Cerebellar cortex (tissue), 1 donor: ENCODE measurements at places on chromosomes 16 and 17.
A peak's percentile ranks its signal among the peaks of the same experiment; 100 is the strongest.

DNA sequence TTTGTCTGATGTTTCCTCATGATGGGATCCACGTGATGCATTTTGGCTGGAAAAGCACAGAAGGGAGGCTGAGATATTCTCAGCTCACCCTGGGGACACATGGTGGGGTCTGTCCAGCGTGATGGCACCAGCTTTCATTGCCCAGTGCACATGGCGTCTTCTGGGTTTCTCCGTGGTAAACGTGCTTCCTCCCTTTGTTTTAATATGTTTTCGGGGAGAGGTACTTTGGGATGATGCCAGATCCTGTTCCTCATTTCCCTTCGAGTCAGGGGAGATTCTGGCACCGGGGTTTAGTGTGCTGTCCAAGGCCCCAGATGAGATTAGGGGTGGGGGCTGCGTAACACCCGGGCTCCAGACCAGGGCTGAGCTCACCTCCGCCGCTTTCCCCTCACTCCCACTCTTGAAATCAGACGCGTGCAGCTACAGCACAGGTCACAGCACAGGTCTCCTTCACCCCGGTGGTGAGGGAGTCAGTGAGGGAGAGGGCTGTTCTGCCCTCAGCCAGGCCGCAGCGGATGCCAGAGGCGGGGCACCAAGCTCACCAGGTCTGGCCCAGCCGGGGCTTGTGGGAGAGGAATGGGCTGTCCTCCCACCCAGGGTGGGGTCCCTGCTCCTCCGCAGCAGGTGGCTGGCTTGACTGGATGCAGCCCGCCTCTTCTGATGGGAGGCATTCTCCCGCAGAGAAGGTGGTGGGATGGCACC is 33.9 kb downstream of the COX4I1 start:
- DNase-seq, result no peak

GRCh38 chr17:17079761-17080160 is 37.5 kb downstream of the MPRIP start:
- peak; percentile 37 for DNase-seq

GRCh38 chr16:88866151-88866920 is at the start of gene PABPN1L:
TSS of gene PABPN1L (minus strand) at chr16:88866660. CDS start at chr16:88866606, 54 bp downstream.
- DNase-seq, result no peak

DNA sequence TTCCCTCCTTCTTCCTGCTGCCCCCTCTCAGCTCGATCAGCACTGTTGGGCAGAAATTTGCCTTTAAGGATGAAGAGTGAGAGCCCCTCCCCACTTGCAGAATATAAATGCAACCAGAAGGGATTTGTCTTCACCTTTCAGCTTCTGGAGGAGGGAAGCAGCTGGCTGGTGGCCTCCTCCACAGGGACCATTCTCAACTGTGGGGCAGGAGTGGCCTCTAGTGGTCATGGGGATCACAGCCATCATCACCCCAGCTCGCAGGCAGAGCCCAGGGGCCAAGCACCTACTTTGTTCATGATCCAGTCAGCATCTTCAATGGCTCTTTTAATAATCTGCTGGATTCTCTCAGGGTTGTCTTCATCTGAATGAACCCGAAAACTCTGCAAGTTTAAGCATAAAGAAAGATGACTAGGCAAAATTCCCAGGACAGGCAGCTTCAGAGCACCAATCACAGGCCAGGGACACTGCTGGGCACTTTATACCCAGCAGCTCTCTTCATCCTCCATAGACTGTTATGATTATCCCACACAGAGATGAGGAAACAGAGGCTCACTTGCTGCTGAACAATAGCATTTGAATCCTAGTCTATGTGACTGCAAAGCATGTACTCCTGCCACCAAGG is 13.1 kb downstream of the LYRM9 start:
- peak; percentile 86 for DNase-seq

- DNase-seq, result no peak
Measured at GRCh38 chr17:56812901-56813388, 20.8 kb downstream of the C17orf67 start.
